GM23338 (cell line): ENCODE measurements at places on chromosomes 7 and 10.

GRCh38 chr10:13592306-13592705 is 5.5 kb downstream of the PRPF18 start:
- no peak for DNase-seq

DNA sequence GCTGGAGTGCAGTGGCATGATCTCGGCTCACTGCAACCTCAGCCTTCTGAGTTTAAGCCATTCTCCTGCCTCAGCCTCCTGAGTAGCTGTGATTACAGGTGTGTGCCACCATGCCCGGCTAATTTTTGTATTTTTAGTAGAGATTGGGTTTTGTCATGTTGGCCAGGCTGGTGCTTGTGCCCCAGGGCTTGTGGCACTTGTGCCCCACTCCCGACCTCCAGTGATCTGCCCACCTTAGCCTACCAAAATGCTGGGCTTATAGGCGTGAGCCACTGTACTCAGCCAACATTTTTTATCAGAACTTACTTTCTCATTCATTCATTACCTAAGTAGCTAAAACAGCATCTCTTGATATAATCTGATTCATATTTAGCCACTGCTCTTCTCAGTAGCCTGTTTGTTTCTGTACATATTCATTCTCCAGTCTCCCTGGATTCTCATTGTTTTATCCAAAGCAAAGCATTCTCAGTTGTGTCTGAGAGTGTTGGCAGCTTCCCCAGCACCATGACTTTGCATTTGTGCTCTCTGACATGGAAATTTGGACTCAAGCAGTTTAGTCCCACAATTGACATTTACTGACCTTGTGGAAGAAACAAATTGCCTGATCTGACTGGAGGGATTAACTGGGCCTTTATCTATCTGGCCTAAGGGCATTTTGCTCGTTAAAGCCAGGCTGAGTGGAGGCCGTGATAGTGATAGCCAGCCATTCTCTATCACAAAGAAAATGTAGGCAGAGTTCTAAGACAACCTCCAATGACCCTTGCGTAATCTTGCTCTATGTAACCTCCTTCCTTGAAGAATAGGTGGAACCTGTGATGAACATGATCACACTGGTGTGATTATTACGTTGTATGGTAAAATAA is 44.9 kb downstream of the AKR1B15 start:
- no peak for DNase-seq

- DNase-seq: no peak
Observed at GRCh38 chr7:44978511-44979366, at the start of gene MYO1G. Gene MYO1G (minus strand): TSS chr7:44979015. CDS start chr7:44978961, 54 bp downstream.

- no peak for DNase-seq
Observed at GRCh38 chr10:29956335-29956924, 103.0 kb downstream of the JCAD start.

GRCh38 chr7:133275446-133276095 is 22.7 kb downstream of the EXOC4 start:
- no peak for DNase-seq

DNA sequence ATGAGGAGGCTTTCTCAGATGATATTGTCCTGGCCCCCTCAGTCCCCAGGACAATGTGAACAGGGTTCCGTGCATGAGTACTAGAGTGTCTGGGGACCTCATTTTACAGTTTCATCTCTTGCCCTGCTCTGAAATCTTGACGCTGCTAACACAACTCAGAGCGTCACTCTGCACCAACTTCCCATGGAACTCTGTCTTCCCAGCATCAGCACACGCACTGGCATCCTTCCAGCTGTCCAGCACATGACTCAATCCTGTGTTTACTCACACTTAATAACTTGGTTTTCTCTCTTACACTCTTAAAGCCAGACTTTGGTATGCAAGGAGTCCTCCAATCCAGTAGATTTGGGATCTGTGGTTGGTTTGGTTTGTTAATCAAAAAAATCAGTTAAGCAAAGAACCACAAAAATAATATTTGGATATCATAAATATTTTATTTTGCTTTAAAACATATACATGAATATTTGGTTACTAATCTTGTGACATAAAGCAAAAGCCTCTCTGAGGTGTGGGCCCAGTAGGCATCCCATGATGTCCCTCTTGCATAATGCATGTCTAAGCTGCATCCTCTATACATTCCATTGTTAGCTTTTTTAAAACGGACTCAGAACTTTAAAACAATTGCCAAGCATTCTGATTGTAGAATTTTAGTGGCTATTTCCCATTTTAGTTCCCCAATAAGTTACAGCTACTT is 131.0 kb downstream of the CXCL12 start:
- no peak for DNase-seq

DNA sequence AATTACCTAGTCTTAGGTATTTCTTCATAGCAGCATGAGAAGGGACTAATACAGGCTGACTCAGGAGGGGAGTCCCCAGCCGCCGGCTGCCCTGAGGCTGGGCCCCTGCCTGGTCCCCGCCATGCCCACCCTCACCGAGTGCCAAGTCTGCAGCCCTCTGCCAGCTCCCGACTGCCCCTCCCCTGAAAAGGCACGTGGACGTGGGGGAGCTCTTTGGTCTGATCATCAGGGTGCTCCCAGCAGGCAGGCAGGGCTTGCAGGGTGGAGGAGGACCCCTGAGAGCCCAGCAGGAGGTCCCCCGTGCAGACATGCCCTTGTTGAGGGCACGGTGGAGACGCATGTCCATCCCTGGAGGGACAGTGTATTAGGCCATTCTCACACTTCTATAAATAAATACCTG is 110.9 kb downstream of the UNCX start:
- DNase-seq: no peak

DNA sequence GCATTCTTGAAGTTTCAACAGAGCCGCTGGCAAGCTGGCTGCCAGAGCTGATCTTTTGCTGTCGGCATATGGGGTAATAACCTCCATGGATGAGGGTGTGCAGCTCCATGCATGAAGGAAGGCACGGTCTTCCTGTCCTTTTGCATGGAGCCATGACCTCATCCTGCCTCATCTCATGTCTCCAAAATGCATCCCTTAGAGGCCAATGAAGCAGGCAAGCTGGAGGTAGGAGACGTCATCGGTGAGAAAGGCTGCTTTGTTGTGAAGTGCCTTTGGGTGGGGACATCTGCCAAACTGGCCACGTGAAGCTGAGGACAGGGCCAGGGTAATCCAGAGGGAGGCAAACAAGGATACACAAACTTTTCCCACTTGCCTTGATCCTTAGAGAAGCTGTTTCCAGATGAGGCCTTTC is 161.5 kb upstream of the TBX20 start:
- DNase-seq: no peak

- no peak for DNase-seq
Observed at GRCh38 chr10:62831346-62831745, 15.2 kb upstream of the EGR2 start.

GRCh38 chr10:73923935-73924598 is 13.1 kb downstream of the PLAU start:
- peak; percentile 68 for DNase-seq

DNA sequence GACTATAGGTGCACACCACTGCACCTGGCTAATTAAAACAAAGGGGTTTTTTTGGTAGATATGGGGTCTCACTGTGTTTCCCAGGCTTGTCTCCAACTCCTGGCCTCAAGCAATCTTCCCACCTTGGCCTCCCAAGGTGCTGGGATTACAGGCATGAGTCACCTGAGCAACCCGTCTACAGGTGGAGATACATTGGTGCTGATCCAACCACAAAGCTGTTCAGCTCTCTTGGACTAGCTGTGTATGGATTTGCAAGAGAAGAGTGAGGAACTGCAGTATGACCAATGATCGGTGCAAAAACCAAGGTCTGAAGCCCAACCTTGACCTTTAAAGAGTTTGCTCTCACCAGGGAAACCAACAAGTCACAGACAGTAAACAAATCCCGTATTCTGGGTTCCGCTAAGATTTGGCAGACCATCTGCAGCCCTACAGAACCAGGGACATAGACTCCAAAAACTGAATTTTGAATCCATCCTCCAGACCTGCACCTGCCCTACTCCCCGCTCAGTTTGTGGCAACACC is 18.9 kb downstream of the EPHB4 start:
- DNase-seq: no peak

GRCh38 chr10:80324891-80325364 is 31.6 kb downstream of the DYDC1 start:
- peak; percentile 34 for DNase-seq

- no peak for DNase-seq
Observed at GRCh38 chr7:31307972-31308371, 32.6 kb downstream of the NEUROD6 start.

DNA sequence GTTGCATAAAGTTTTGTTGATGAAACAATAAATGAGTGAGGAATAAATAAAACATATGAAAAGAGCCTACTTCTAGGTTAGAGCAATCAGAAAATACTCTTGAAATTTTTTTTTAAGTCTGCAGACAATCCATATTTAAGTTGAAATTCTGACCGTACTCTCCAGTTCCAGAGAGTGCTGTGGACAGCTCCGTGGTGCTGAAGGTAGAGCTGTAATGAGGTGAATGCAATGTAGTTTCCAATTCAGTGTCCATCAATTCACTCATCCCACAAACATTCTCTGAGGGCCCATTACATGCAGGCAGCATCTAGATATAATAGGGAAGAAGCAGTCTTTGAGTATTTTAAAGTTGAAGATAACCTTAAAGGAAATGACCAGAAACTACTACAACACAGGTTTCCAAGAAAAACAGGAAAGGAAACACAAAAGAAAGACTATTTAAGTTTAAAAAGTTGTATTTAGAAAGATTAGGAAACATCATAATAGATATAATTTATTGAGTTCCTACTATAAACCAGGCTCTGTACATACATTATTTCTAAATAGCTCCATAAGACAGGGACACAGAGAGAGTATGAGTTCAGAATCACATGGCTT is 44.0 kb upstream of the CRTAC1 start:
- DNase-seq: peak; percentile 42

GRCh38 chr7:158388928-158389327 is 198.7 kb downstream of the PTPRN2 start:
- no peak for DNase-seq

DNA sequence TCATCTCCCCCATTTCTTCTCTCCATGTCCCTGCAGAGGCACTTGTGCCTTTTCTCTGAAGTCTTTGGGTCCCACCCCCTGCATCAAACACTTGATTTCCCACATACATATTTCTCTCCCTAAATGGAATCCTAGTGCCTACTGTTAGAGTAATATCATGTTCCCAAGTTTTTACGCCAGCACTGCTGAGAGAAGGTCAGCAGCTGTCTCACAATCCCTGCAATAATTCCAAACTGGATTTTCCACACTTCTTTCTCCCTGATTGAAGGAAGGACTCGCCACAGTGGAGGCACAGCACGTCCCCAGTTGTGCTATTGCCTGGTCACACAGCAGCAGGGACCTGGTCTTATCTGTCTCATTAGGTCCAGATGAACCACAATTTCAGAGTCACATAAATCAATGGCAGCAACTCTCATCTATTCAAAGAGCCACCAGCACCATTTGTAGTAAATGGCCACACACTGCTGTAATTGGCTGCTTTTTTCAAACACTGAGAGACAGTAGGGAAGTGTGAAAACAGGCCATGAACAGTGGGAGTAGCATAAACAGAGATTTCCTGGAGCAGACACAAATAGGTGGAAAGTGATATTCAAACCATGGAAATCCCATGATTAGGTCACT is 605.5 kb downstream of the XPNPEP1 start:
- DNase-seq: no peak

GRCh38 chr7:130899638-130900401 is 165.8 kb upstream of the KLF14 start:
- DNase-seq: no peak

DNA sequence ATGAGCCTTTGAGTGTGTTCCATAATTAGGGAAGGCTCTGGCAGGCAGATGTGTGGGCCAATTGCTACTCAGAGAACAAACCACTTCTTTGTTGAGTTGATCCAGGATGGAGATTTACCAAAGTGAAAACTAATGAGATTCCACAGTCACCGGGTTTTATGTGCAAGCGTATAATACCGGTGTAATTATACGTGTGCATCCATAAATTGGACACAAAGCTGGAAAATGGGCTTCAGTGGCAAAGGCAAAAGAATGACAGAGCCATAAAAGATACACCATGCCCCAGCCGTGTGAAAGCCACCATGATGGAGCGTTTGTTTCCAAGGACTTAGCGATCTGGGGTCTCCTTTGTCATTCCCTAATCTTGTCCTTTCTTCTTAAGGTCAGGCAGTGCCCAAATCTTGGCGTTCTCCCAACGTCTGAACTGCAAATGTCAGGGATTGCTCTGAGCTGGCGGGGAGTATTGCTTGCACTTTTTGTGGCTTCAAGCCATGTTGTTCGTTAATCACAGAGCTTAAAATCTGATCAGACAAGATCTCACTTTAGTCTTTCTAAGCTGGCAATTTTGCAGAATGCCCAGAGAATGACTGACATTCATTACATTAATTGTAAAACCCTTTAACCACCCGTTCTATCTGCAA is 70.1 kb downstream of the NPTX2 start:
- no peak for DNase-seq

DNA sequence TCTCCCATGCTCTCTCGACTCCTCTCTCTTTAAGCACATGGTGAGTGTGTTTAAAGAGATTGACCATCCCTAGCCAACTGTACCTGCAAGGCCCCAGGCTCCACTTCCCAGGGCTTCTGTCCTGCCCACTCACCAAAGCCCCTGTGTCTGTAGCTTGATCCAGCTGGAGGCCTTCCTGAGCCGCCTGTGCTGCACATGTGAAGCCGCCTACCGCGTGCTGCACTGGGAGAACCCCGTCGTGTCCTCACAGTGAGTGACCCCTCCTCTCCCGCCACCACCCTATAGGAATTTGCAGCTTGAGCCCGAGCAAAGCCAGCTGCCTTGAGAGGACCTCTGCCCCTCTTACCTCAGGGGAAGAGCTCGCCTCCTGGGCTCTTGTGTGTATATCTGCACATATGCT is 11.2 kb downstream of the ZFYVE27 start:
- no peak for DNase-seq

DNA sequence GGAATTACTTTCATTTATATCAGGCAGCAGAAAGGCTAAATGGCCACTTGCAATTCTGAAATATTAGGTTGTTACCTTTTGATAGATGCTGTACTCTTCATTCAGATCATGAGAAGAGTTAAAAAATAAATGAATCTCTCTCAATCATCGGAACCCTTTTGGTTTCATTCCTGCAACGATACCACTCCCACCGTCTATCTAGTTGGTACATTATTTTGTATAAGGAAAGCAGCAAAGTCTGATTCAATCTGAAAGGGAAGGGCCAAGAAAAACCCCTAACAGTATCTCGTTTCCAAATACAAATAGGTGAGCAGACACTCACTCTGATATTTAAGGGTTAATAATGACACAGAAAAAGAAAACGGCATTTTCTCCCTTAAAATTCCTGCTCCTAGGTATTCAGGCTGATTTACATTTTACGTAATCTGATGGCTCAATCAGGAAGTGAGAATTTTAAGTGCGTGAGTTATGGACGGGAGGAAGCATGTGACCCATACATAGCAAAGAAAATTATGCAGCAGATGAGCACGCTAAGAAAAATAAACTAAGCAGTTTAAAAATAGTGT is 209.4 kb upstream of the KLF14 start:
- DNase-seq: no peak

- DNase-seq: no peak
Observed at GRCh38 chr10:67297637-67298181, 371.9 kb downstream of the LRRTM3 start.

- DNase-seq: peak; percentile 55
Observed at GRCh38 chr7:152674860-152675758, 832 bp downstream of the XRCC2 start.
